ENCODE measurements at places on chromosomes 6 and 20. TPM values are rescaled to one million over a fixed set of nuclear protein-coding genes. Genes with fewer than 3 reads are reported as not detected.

DNA sequence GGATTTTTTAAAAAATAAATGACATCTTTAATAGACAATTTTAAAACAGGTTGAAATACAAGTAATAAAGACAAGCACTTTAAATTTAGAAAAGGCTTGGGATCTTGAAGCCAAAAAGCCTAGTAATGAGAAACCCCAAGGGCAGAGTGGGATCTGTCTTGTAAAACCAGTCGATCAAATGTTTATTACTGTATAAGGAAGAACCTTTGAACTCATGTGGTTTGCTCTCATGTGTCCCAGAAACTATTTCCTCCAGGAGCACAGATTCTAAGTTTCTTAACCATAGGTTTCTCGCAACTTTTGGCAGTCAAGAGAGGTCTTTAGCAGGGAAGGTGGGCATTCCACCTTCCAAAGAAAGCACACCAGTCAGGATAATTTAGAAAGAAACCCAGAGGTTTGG is 541.7 kb upstream of the BTBD3 start:
- no peak for DNase-seq
- no peaks in the 10 kb centered on the region for H3K27me3 ChIP-seq
- no peak overlapping the region for H3K27ac ChIP-seq
- H3K4me3 ChIP-seq = no peak overlapping the region

The EYS gene
- not detected for total RNA-seq

The PRSS16 gene
- total RNA-seq = 0.48 TPM

DNA sequence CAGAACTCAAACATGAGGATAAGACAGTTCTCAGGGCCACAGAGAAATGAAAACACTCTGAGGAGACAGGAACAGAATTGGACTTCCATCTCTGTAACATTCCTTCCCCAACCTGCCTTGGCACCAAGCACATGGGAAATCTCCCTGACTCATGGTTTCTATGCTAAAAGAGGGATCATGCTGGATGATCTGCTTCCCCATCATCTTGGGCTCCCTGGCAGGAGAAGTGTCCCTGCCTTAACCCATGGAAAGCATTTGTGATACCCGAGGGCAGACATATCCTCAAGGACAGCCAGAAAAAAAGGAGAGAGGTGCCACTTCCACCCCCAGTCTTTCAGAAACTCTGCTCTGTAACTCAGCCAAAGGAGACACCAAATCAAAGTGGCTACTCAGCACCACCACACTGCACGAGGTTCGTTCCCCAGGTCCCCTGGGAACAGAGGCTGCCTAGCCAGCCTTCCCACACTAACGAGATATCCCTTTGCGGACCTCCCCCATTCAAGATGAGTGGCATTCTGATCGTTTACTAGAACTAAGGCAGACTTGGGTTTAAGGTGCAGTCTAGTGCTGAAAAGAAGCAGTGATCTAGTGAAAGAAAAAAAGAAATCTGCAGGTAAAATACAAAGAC is 34.8 kb downstream of the BLOC1S5 start:
- no peaks in the 10 kb centered on the region for H3K36me3 ChIP-seq
- no peak for DNase-seq
- no peak overlapping the region for H3K27ac ChIP-seq
- no peak overlapping the region for H3K4me3 ChIP-seq

DNA sequence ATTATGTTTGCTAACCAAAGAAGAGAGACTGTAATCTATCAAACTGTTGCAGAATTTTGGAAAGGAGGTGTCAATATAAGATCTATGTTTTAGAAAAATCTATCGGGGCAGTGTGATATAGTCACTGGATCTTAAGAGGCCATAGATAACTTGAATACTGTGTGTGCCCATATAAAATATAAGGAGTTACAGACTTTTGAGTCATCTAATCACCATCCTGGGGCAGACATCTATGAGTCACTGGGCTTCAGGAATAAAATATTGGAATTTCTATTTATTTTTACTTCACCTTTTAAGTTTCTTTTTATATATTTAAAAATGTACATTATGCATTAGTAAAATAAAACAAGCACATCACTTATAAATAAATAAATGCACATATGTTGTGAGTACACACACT is 509.3 kb upstream of the MAN1A1 start:
- no peak overlapping the region for H3K4me3 ChIP-seq
- no peaks in the 10 kb centered on the region for H3K36me3 ChIP-seq
- H3K27ac ChIP-seq = no peak overlapping the region
- no peaks in the 10 kb centered on the region for H3K27me3 ChIP-seq

DNA sequence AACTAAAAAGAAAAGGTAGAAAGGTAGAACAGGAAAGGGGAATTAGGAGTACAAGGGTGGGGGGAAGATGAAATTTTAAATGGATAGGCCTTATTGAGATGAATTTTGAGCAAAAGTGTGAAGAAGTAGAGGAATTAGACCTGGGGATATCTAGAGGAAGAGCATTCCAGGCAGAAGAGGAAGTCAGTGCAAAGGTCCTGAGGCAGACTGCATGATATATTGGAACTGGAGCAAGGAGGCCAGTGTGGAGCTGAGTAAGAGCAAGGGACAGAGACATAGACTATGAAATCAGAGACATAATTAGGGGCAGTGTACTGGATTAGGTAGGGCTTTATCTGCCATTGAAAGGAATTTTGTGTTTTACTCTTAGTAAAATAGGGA is 40.4 kb downstream of the MAPK14 start:
- H3K27me3 ChIP-seq = no peaks in the 10 kb centered on the region
- no peak overlapping the region for H3K27ac ChIP-seq
- no peak overlapping the region for H3K4me3 ChIP-seq
- H3K4me1 ChIP-seq = no peaks in the 10 kb centered on the region

The APOBEC2 gene
- not detected for total RNA-seq

The CCN5 gene
- not detected for total RNA-seq

- H3K27me3 ChIP-seq = no peaks in the 10 kb centered on the region
- H3K4me1 ChIP-seq = no peaks in the 10 kb centered on the region
- no peaks in the 10 kb centered on the region for H3K36me3 ChIP-seq
- DNase-seq = no peak
- H3K27ac ChIP-seq = no peak overlapping the region
Observed at GRCh38 chr6:3607599-3607998, 143.9 kb downstream of the PXDC1 start.

DNA sequence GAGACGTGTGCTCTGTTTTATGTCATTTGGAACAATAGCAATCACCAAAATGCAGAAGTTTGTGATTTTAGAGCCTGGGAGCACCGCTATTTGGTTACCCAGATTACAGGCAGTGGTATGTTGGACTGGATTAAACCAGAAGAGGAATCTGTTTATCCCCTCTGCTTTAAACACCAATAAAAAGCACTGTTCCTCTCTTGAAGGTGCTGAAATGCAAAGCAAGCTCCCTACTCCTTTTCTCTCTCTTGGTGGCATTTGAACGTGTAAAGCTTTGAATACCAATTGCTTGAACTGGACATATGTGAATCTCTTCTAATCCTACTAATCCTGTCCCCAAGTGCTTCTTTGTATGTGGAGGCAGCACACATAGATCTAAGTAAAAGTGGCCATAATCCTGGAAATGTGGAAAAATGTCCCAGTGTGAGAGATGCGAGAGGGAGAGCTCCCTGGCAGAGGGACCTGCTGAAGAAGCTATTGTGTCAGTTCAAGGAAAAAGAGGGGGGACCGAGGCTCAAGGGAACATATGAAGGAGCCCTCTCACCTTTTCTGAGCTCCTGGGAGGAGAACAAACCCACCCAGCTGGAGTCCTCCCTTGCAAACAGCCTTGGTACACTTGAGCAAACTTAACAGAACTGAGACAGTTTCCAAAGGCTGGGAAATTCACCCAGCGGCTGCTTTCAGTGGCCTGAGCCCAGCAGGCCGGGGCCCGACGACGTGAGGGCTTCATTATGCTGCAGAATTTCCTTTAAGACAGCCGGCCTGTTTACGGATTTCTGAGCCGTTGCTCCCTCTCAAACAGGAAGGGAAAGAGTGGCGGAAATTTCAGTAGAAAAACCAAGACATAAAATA is 18.8 kb upstream of the OLIG3 start:
- peaks cover 12% of the 10 kb centered on the region for H3K27me3 ChIP-seq
- H3K4me1 ChIP-seq = no peaks in the 10 kb centered on the region
- no peaks in the 10 kb centered on the region for H3K36me3 ChIP-seq
- no peak for DNase-seq
- no peak overlapping the region for H3K27ac ChIP-seq

DNA sequence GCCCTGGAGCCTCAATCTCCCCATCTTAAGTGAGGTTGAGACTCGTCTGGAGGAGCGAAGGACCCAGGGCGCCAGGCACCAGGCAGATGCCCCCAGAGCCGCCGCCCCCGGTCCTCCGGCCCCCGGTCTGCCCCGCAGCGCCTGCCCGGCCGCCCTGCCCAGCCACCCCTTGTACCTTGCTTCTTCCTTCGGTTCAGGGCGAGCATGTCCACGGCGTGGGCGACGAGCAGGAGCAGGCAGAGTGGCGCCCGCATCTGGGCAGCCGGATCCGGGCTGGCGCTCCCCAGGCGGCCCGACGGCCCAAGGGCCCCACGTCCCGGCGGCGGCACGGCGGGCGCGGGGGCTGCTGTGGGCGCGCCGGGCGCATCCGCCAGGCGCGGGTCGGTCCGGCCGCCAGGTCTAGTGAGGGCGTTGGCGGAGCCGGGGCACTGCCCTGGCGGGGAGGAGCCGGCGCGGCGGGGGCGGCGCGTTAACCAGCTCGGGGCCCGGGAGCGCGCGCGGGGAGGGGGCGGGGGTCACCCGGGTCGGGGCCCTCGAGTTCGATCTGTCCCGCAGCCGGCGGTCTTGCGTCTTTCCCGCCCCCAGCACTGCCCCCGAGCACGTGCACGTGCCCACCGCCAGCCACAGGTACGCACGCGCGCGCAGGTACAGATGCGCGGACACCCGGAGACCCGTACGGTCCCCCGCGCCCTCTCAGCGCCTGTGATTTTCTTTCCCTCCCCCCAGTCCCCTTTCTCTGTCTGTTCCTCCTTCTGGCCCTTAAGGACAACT is at the start of gene RSPO4:
RSPO4 (minus strand) TSS at position 401 of the 771 bp plus-strand sequence; CDS start at position 254, 147 bp downstream.
- no peaks in the 10 kb centered on the region for H3K36me3 ChIP-seq
- no peaks in the 10 kb centered on the region for H3K27me3 ChIP-seq
- no peak within 1 kb of the TSS for H3K27ac ChIP-seq
- H3K4me3 ChIP-seq = no peak within 1 kb of the TSS

The KCNK5 gene
- total RNA-seq = 0.24 TPM

- no peaks in the 10 kb centered on the region for H3K27me3 ChIP-seq
- no peaks in the 10 kb centered on the region for H3K36me3 ChIP-seq
- H3K27ac ChIP-seq = no peak overlapping the region
- H3K4me3 ChIP-seq = no peak overlapping the region
Observed at GRCh38 chr6:161815965-161816364, 542.1 kb upstream of the AGPAT4 start.

DNA sequence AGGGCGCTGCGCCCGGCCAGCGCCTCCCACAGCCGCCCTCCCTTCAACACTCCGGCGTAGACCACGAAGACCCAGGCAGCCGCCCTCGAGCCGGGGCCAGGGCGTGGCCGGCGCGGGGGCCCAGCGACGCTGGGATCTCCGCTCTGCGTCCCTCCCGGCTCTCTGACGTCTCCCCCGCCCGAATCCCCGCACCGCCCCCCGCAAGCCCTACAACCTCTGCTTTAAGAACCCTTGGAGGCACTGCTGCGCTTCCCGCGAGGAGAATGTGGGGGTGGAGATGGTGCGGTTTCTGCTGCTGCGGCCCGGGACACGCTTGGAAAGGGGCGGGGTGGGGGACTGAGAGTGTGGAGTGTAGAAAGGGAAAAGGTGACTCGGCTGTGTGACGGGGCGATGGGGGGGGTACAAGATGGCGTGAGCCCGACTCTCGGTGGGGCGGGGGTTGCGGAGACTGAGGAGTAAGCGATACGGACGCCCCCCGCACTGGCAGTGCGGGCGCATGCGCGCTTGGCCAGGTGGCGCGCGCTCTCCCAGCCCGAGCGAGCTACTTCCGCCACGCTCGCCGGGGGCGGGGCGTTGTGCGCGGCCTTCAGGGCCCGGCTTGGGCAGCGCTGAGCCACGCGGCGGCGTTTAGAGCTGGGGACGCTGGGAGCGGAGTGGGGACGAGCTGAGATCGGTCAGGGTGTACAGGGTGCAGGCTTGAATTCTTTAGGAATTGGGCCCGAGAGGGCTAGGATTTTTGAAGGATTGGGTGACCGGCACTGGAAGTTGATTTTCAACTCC is at the start of gene SUPT3H:
SUPT3H (minus strand) TSS at position 381 of the 780 bp plus-strand sequence.
- DNase-seq = peak; percentile 87
- no peaks in the 10 kb centered on the region for H3K36me3 ChIP-seq
- peak within 1 kb of the TSS; percentile 75 for H3K4me3 ChIP-seq
- H3K27me3 ChIP-seq = no peaks in the 10 kb centered on the region

The NR2E1 gene
- total RNA-seq = not detected

GRCh38 chr6:111230351-111231089 is 143.2 kb downstream of the SLC16A10 start:
- H3K4me3 ChIP-seq = no peak overlapping the region
- H3K36me3 ChIP-seq = no peaks in the 10 kb centered on the region
- DNase-seq = no peak
- H3K27ac ChIP-seq = no peak overlapping the region
- no peaks in the 10 kb centered on the region for H3K27me3 ChIP-seq

DNA sequence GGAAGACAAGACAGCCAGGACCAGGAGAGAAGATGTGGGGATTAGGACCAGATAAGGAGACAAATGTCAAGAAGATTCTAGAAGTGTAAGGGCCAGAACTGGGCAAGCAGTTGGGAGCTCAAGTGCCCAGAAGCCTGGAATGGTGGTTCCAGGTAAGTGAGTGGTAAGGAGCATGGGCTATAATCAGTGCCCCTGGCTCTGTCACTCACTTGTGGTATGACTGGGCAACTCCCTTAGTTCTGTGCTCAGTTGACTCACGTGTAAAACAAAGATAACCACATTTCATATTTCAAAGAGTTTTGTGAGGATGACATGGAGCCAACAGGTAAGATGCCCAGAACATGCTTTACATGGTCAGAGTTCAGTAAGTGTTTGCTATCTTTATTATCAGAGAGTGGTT is 11.2 kb downstream of the CCDC167 start:
- no peak overlapping the region for H3K4me3 ChIP-seq
- H3K4me1 ChIP-seq = peaks cover 46% of the 10 kb centered on the region

The SLCO4A1 gene
- 0.92 TPM for total RNA-seq

The FAXC gene
- not detected for total RNA-seq

DNA sequence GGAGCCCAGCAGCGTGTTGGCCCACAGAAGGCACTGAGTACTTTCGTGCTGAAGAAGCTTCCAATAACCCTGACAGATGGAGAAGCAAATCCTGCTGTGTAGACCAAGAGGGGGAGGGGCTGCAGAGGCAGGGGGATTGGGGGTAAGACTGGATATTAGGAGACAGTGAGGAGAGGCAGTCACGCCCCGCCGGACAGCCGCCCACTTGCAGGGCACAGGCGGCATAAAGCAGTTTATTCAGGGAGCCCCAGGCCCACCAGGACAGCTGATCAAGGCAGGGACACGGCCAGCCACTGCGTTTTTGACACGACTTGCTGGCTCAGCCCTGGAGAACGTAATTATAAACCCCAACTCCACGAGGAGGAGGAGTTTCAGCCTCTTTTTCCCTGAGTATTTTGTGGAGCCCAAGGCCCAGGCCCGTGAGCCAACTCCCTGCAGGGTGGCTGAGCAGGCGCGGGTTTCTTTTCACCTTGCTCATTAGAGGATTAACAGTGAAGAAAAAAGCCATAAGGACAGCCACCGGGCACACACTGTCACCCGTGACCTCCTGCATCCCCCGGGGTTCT is 177.9 kb downstream of the TFAP2C start:
- no peak overlapping the region for H3K27ac ChIP-seq
- no peaks in the 10 kb centered on the region for H3K27me3 ChIP-seq
- no peak overlapping the region for H3K4me3 ChIP-seq
